Stimulated activated CD4-positive, alpha-beta T cell treated with anti-CD3 and anti-CD28 coated beads, Interleukin-15, amount 100 ng/mL, for 1 hour (primary cell): ENCODE measurements at places on chromosomes 7 and 10.

GRCh38 chr7:713488-714230 lies 12.8 kb upstream of the DNAAF5 start:
- no peak for DNase-seq

- no peak for DNase-seq
Observed at GRCh38 chr7:77796960-77797359, 1.3 kb downstream of the TMEM60 start.

- DNase-seq, result no peak
Observed at GRCh38 chr7:153370092-153370491, 610.5 kb downstream of the ACTR3B start.

GRCh38 chr7:150977382-150978125 lies 567 bp downstream of the KCNH2 start:
- no peak for DNase-seq

DNA sequence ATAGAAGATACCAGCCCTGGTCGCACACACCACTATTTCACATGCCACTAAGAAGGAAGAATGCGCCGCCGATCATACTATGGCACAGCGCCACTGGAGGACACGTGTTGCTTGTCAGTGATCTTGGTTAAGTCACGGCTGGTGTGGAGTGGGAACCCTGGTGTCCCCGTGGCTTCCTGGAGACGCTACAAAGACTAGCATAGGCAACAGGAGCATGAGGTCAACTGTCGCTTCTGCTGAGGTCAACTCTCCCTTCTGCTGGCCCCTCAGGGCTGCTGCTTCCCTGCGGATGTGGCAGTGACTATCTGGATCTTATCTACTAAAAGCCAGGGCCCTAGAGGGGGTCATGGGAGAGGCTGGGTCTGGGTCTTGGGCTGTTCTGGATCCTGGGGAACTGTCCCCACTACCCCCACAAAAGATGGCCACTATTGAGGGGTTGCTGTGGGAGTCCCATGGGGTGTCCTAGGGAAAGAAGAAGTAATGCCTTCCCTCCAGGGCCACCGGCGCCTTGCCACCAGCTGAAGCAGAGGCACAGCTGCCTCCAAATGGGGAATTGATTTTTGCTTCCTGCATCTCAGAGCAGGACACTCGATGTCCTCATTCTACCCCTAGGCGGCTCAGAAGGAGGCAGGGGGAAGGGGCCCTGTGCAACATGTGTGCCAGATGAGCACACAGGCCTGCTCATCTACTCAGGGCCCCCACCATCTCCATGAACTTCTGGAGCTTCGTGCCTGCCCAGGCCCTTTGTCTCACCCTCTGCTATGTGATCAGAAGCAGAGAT lies 76.6 kb upstream of the PPIF start:
- DNase-seq, result no peak

GRCh38 chr10:89327803-89328441 lies at the start of gene IFIT3:
Gene IFIT3, plus strand, starts transcription at chr10:89327997. Its CDS starts 77 bp downstream, at chr10:89328074.
- DNase-seq, result no peak

GRCh38 chr7:157540606-157541294 lies 203.9 kb downstream of the DNAJB6 start:
- no peak for DNase-seq

DNA sequence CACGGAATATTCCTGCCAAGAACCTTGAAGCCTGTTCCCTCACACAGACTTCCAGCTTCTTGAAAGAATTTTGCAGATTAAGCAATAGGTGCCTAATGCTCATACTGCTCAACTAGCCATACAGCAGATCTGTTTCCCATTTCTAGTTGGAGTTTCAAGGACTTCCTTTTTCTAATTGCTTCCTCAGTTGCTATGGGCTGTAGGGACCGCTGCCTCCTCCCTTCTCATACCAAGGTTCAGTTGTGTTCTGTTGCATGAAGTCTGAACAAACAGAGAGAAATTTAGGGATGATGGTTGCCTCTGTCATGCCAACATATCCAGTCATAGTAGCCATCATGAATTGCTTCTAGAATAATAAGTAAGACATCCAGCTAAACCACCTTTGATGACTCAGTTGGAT lies 6.8 kb downstream of the ITGA8 start:
- DNase-seq, result no peak

DNA sequence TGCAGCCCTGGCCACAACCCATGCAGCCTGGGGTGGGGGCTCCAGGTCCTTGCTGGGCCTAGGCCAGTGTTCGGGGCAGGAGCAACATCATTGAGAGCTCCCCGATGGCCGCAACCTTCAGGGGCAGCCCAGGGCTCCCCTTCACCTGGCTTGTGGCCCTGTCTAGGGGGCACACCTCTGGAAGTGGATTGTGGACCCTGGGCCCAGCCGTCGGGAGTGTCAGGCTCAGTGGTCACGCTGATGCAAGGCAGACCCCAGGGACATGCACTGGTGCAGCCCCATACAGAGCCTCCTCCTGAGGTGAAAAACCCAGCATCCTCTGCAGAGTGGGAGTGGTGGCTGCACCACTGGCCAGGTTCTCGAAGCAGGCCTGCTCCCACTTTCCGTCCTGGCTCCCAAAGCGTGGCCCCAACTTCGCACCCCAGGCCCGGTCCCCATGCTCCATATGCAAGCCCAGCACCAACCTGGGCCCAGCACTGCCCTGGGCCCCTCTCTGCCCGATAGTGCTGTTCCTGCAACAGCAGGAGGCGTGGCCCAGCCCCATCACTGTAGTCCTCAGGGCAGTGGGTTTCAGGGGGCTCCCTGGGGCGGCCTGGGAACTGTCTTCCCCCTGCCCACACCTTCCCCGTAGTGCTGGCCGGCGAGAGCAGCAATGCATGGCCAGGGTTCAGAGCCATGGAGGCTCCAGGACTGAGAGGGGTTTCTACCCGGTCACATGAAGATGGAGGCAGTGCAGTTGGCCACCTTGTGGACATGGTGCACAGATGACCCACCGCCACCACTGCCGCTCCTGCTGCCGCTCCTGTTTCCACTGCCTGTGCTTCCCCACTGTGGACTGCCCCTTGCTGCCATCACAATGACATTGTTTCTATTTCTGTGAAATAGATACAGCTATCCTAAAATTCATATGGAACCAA lies 303.9 kb upstream of the NRG3 start:
- DNase-seq, result no peak

DNA sequence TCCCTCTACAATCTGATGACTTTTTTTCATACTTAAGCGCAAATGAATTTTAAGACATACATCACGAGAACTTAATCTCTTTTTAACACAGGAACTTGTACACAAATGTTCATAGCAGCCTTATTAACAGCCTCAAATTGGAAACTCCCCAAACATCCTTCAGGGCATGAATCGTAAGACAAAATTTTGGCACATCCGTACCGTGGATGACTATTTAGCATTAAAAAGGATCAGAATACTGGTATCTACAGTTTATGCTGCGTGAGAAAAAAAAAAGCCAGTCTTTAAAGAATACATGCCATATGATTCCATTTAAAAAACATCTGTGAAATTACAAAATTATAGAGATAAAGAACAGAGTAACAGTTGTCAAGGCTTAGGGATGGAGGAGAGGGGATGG lies 46.8 kb downstream of the PDE1C start:
- no peak for DNase-seq

DNA sequence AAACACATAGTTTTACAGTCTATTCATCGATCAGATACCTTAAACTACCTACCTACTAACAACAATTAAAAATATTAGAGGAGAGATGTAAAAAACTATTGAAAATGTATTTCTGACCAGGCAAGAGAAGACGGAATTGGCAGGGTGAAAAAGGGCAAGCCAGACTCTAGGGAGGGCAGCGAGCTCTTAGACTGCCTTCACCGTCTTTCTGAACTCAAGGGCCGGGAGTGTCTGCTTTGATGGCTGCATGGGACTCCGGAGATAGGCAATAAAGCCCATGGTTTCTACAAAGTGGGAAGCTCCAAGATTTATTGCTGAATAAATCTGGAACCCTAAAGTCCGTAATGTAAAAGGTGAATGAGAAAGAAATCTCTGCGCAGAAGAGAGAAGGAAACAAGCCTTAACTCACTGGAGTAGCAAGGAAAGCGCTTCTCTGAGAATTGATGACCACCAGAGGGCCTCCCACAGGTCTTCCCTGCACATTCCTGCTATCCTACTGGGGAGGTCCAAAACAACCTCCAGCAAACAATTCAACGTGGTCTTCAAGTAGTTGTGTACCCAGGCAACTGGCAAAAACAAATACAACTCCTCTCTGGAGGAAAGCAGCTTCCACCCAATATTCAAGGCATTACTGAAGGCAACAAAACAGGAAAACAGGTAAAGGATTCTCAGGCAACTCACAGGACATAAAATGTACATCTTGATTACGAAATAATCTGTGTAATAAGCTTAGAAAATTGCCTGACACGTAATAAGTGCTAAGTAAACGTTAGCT lies 181.3 kb downstream of the SDK1 start:
- no peak for DNase-seq

DNA sequence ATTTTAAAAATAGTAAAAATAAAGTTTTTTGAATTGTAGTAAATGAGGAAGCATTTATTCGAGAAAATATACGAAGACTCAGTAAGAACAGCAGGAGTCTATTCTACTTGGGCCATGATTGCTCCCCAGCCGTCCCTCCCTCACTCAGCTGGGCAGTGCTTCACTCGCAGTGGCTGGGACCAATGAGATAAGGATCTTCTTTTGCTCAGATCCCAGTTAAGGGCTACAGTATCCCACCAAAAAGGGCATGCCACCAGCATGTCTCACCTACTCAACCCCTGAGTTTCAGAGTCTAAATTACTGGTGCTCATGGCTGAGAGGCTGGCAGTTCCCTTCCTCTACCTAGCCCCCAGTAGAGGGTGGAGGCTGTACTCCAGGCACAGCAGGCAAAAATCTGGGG lies 455.7 kb upstream of the PFKP start:
- DNase-seq, result no peak

- no peak for DNase-seq
Observed at GRCh38 chr7:24611130-24611529, 37.9 kb downstream of the PALS2 start.

DNA sequence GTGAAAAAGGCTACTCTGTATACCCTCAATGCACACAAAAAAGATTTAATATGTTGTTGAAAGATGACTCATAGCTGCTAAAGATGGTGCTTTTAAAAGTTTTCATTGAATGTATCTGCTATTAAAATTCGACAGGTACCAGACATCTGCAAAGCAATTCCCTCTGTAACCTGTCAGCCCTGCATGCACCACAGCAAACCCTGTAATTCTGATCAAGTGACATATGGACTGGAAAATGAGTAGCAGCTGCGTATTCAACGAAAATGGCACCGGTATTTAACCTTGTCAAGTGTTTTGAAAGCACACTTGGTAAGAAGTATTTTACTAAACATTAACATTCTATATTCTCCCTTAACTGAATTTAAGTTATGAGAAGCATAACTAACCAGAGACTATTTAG lies 58.2 kb upstream of the PTPRN2 start:
- DNase-seq, result no peak

- no peak for DNase-seq
Observed at GRCh38 chr10:109741712-109742111, 181.6 kb downstream of the XPNPEP1 start.
